ENCODE measurements at places on chromosomes 11 and 22. TPM values are rescaled to one million over a fixed set of nuclear protein-coding genes. Genes with fewer than 3 reads are reported as not detected.

Gene CBLIF
- total RNA-seq: not detected

GRCh38 chr11:62555464-62556107, 9.0 kb upstream of the AHNAK start:
- no peak for DNase-seq

GRCh38 chr11:79174045-79175008, 266.5 kb downstream of the TENM4 start:
- no peak for DNase-seq

DNA sequence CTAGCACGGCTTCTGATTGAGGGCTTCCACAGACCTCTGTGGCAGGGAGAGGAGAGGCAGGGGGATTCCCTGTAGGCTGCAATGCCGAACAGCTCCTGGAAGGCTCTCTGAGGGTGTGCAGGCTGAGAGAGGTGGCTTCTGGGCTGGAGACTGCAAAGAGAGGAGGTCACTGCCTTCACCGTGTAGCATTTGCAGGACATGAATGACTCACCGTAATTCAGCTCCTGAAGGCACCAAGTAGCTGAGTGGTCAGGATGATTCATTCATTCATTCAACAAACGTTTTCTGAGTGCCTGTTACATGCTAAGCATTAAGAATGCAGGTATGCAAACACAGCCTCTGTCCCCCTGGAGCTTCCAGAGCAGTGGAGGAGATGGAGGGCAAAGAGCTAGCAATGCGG, 18.0 kb upstream of the EIF3D start:
- no peak for DNase-seq

GRCh38 chr11:118098996-118099837, 12.5 kb upstream of the SMIM35 start:
- DNase-seq: no peak

Gene BATF2
- total RNA-seq: 1.7 TPM
